ENCODE measurements at places on chromosomes 1 and 21. TPM values are rescaled to one million over a fixed set of nuclear protein-coding genes. Genes with fewer than 3 reads are reported as not detected.

The HSPB7 gene
- polyA plus RNA-seq, result 5.5 TPM

The LYST gene
- 5.6 TPM for polyA plus RNA-seq

The ALPL gene
- polyA plus RNA-seq, result 1.8 TPM

The PGBD5 gene
- 1.0 TPM for polyA plus RNA-seq

The CDA gene
- polyA plus RNA-seq, result 2.8 TPM

The TINAGL1 gene
- polyA plus RNA-seq, result 0.36 TPM

The TBX15 gene
- polyA plus RNA-seq, result not detected

The CELA3A gene
- polyA plus RNA-seq, result not detected

The PPM1J gene
- polyA plus RNA-seq, result 2.1 TPM
